Activated T-helper 17 cell treated with anti-CD3 and anti-CD28 coated beads, Interleukin-2, amount 50 U/mL, for 72 hours (primary cell): ENCODE measurements at places on chromosomes 6 and 20.

GRCh38 chr20:61976644-61977418 is 88.8 kb downstream of the TAF4 start:
- no peak for ATAC-seq

DNA sequence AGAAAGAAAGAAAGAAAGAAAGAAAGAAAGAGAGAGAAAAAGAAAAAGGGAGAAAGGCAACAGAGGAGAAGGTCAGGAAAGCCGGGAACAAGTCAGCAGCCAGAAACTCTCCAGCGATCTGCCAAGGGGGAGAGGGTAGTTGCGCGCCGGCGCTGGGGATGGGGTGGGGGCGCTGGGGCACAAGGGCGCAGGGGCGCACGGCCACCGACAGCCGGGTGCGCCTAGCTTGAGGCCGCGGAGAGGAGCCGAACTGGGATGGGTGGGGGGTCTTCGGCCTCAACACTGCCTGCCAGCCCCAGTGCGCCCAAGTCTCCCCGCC is 533 bp upstream of the RSPO3 start:
- ATAC-seq = no peak

- peak; percentile 78 for ATAC-seq
Observed at GRCh38 chr20:438571-439469, 23.5 kb downstream of the TBC1D20 start.

GRCh38 chr20:16970776-16971175 is 222.6 kb downstream of the OTOR start:
- ATAC-seq = no peak

- no peak for ATAC-seq
Observed at GRCh38 chr6:4270776-4271175, 135.4 kb upstream of the ECI2 start.

DNA sequence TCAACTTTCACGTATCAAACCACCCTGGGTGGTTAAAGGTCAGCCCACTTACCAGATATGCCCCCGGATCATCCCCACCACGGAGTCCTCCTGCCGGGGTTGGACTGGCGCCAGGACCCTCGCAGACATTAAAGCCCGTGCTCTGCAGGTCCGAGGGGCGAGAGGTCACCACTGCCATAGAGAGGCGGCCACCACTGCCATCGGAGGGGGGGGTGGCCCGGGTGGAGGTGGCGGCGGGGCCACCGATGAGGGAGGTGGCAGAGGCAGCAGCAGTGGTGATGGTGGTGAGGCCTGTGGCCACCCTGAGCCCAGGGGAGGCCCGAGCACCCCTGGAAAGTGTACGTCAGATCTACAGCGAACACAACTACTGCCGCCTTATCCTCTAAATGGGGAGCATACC is 76.3 kb downstream of the ASXL1 start:
- ATAC-seq = no peak

DNA sequence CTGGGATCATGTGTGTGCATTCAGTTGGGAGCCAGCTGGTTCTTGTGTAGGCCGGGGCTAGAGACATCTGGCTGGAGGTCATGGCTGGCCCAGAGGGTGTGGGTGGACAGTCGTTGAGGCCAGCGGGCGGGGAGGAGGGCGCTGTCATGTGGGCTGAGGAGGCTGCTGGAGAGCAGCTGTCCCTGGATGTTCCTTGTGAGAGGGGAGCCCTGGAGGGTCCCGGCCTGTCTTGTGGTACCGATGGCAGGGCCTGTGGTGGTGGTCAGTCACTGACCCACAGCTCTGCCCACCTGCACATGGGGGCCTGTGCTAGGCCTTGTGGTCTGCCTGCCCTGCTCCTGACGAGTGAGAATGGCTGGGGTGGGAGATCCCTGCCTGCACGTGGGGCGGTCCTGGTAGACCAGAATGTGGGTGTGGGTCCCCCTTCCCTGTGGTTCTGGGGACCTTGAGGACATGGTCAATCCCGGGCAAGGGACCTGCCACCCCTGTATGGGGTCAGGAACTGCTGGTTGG is 1.9 kb upstream of the C20orf204 start:
- no peak for ATAC-seq
